Activated CD8-positive, alpha-beta T cell treated with anti-CD3 and anti-CD28 coated beads, Interleukin-2, amount 10 ng/mL, durations not matched to agents 7 days and 5 days (primary cell): ENCODE measurements at places on chromosomes 12 and 14. TPM values are rescaled to one million over a fixed set of nuclear protein-coding genes. Genes with fewer than 3 reads are reported as not detected.

GRCh38 chr14:86938320-86938719, 1054.7 kb downstream of the GALC start:
- DNase-seq, result no peak
- no peak overlapping the region for H3K27ac ChIP-seq
- no peaks in the 10 kb centered on the region for H3K36me3 ChIP-seq

SPTB gene
- total RNA-seq, result not detected

GRCh38 chr12:89417246-89417977, 65.1 kb upstream of the DUSP6 start:
- no peak overlapping the region for H3K4me3 ChIP-seq
- H3K27ac ChIP-seq, result no peak overlapping the region
- no peaks in the 10 kb centered on the region for H3K27me3 ChIP-seq

DNA sequence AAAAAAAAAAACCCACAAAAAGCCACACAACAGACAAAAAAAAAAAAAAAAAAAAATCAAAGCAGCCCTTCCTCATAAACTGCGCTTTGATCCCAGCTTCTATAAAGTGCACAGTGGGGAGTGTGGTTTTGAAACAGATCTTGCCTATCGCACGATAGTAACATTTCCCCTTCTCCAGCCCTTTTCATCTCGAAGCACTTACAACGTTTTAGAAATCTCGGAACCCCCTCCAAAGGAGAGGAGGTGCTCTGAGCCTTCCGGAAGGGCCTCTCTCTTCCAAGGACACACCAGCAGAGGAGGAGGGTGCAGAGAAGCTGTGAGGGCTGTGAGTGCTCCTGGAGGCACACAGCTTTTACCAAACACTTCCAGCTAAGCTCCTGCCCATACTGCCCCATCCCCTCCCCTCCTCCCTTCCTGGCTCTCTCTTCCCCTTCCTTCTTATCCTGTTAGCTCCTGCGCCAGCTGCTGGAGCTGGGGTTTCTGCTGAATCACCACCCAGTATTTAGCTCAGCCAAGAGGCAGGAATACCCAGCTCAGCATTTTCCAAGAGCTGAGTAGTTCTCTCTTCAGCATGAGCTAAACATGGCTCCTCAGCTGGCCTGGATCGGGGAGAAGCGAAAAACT, 28.4 kb downstream of the SLC7A8 start:
- H3K27ac ChIP-seq, result no peak overlapping the region
- H3K4me1 ChIP-seq, result peaks cover 7% of the 10 kb centered on the region
- no peak for DNase-seq
- H3K36me3 ChIP-seq, result no peaks in the 10 kb centered on the region
- peaks cover 3% of the 10 kb centered on the region for H3K27me3 ChIP-seq

- no peak overlapping the region for H3K4me3 ChIP-seq
- no peaks in the 10 kb centered on the region for H3K36me3 ChIP-seq
- no peak for DNase-seq
- H3K27ac ChIP-seq, result no peak overlapping the region
Measured at GRCh38 chr12:66903782-66904396, 225.0 kb upstream of the GRIP1 start.

GRCh38 chr12:129854591-129854990, 49.2 kb downstream of the TMEM132D start:
- no peaks in the 10 kb centered on the region for H3K27me3 ChIP-seq
- no peak for DNase-seq
- H3K36me3 ChIP-seq, result no peaks in the 10 kb centered on the region
- H3K4me3 ChIP-seq, result no peak overlapping the region
- H3K27ac ChIP-seq, result no peak overlapping the region

- H3K4me1 ChIP-seq, result peaks cover 11% of the 10 kb centered on the region
- no peak overlapping the region for H3K27ac ChIP-seq
- H3K36me3 ChIP-seq, result no peaks in the 10 kb centered on the region
- no peak overlapping the region for H3K4me3 ChIP-seq
- no peak for DNase-seq
- H3K27me3 ChIP-seq, result no peaks in the 10 kb centered on the region
Measured at GRCh38 chr12:49807991-49808580, 20.1 kb downstream of the NCKAP5L start.

GRCh38 chr12:79848339-79848738, 86.6 kb downstream of the PPP1R12A start:
- peaks cover 30% of the 10 kb centered on the region for H3K4me1 ChIP-seq
- H3K4me3 ChIP-seq, result no peak overlapping the region
- peaks cover 46% of the 10 kb centered on the region for H3K36me3 ChIP-seq
- peak; percentile 25 for DNase-seq
